ENCODE measurements at places on chromosomes 5 and 9.

- no peak for DNase-seq
Measured at GRCh38 chr5:92778261-92778660, 802.8 kb downstream of the NR2F1-AS1 start.

DNA sequence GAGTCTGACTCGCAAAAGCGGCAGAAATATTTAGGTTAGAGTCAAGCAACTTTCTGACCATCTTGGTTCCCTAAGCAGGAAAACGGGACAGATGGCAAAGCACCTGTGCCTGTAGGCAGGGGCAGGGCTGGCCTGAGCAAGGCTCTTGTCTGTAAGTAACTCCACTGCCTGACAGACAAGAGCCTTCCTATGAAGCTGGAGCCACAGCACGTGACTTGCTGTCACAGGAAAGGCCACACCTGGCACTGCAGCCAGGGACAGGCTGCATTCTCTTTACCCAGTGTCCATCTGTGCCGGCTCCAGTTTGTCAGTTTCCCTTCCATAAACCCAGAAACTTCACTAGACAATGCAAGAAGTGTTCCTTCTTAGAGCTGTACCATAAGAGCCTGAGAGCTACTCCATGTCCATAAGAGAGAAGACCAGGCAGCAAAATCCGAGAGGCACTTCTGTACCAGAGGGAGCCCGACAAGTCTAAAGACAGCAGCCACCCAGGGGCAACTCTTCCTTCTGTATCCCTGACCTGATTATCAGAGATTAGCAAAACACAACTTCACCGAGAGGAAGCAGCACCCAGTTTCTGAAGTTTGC is 78.1 kb downstream of the GPR21 start:
- no peak for DNase-seq

GRCh38 chr9:2157277-2158110 is 142.3 kb downstream of the SMARCA2 start:
- DNase-seq = peak; percentile 59

GRCh38 chr9:35771075-35771433 is 17.0 kb upstream of the MSMP start:
- no peak for DNase-seq

DNA sequence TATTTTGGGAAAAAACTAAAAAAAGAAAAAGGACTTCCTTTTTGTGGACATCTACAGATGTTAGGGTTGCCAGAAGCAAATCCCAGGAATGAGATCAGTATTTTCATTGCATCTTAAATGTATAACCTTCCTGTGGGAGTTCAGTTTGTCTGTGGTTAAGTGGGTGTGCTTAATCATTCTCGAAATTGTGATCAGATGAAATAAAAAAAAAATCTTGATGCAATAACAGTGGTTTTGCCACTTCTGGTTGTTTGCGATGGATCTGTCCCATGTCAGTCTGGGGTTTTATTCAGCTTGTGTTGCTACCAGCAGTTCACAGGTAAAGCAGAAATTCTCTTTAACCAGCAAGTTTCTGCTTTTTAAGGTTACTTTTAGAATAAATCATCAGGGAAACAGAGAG is 179.0 kb downstream of the MAN2A1 start:
- no peak for DNase-seq

DNA sequence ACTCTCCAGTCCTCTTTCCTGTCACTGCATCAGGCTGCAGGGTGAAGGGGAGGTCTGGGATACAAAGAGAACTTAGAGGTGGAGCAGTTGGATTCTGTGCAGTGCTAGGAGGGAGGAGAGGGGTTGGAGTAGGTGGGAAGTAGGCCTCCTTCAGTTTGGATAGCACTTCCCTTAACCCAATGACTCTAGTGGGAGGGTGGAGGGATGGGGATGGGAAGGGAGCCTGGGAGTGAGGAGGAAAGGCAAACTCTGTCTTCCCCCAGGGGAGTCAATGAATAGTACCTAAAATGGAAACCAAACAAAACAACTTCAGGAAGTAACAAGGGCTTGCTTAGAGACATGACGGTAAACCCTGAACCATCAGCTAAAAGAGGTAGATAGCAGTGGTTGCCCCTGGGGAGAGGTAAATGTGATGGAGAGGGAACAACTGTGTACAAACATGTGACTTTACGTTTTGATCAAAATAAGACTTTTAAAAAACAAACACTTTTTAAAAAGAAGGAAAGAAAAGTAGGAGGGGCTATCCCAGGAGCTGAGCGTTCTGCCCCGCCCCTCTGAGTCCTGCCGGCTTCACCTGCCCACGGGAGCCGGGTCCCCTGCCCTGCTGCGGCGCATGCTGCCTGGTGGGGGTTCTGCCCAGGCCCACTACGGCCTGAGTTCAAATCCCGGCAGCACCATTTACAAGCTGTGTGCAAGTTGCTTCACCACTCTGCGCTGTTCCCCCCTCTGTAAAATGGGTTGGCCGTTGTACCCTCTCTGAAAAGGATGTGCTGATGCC is 30.9 kb downstream of the GSN start:
- no peak for DNase-seq

GRCh38 chr9:137227054-137227852 is at the start of gene RNF224:
Gene RNF224 (plus strand): TSS chr9:137227502. CDS start chr9:137228336, 834 bp downstream.
- DNase-seq = peak; percentile 83

DNA sequence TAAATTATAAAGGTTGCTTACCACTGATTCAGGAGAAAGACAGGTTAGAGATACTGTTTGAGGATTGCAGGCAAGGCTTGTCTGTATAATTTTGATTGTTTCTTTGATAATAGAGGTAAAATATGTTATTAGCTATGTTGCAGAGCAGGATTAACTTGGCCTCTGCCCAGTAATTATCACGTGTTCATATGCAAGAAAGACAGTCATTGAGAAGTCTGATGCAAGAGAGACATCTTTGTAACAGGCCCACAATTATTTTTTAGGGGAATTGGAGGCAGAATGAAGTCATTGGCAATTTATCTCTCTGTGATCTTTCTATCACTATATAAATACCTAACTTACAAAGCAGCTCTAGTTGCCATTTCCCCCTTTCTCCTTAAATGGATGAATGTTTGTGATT is 46.0 kb downstream of the SLC44A1 start:
- no peak for DNase-seq

GRCh38 chr5:126633552-126633951 is 32.8 kb downstream of the PHAX start:
- DNase-seq = no peak

- DNase-seq = no peak
Measured at GRCh38 chr9:135304886-135305285, 174.7 kb upstream of the PPP1R26 start.

- no peak for DNase-seq
Measured at GRCh38 chr5:119445544-119445943, 6.8 kb upstream of the HSD17B4 start.

DNA sequence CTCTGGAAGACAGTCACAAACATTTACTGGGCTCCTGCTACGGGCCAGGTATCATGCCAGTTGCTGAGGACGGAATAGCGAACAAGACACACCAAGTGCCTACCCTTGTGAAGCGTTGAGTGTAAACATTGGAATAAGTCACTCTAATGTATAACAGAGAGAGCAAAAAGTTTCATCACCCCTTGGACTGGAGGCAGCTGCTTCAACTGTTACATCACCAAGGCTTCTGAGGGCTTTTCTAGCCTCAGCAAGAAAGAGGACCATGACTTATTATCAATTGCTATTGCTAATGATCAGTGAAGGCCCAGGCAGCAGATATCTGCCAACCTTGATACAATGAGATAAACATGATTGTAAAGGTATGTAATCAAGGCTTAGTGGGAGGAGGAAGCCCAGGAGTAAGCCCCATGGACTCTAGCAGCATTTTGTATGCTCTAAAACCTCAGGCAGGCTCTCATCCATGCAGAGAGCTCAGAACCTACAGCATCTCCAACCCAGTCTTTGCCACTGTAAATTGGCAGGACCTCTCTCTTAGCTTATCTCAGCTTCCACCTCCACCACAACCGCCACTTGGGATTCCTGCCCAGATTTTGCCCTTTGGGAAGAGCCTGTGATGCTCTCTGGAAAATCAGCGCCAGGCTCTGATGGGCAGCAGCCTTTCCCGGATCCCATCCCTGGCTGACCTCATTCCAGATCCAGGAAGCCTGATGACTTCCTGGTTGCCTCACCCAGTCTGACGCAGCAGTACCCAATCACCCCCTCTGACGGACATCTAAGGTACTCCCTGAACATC is 54.5 kb downstream of the ADAM19 start:
- DNase-seq = no peak

DNA sequence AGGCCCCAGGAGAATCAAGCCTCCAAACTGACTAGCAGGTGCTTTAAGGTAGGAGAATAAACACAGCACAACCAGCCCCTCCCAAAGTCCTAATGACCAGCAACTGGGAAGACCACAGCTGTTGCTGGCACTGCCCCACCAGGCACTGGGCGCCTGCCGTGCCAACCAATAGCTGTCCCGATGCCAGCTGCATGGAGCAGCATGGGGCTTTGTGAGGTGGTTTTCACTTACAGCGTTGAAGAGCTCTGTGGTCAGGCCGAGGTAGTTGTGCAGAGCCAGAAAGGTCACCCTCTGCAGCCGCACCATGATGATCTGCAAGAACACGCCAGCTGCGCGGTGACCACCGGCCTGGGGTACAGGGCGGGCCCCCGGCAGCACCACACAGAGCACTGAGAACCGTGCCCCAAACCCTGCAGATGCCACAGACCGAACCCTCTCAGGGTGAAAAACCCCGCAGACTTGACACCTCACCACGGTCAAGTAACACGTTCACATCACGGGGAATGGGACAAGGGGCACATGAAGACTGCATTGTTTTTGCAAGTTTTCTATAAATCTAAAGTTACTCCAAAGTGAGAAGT is 28.7 kb downstream of the PNPLA7 start:
- DNase-seq = no peak

GRCh38 chr9:87386490-87387025 is 111.1 kb upstream of the DAPK1 start:
- DNase-seq = no peak

DNA sequence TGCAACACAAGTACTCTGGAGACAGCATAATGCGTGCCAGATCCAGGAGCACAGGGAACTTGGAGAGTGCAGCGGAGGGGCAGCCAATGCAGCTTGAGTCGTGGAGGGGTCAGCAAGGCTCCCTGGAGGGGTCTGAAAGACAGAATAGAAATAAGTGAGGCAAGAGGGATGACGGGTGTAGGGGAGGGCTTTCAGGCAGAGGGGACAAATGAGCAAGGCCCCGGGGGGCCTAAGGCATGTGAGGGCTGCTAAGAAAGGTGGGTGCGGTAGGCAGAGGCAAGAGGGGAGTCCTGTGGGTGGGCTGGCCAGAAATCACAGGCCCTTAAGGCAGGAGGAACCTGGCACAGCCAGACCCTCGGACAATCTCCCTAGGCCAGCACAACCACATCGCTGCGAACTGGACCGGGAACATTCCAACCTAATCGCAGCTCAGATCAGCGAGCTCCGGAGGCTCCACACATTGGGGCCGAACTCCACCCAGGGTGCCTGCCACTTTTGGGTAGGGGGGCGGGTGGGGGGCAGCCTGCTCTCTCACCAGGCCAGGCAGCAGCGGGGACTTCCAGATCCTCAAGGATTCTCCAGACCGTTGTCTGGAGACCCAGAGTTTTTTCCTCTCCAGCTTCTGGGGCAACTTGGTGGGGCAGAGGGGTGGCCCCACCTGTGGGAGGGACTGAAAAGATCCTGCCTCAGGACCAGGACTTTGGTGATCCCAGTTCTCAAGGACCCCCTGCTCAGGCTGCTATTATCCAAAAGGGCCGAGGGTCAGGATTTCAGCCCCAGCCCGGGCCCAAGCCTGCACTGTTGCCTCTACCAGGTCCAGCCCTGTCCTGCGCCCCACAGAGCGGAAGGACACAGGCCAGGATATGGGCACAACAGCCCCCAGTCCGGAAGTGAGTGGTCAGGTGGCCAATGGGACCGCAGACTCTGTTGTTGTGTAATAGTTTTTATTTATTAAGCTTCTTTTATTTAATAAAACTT is 22.7 kb upstream of the CYSTM1 start:
- DNase-seq = no peak

GRCh38 chr9:214648-215493 is at the start of gene DOCK8:
Gene DOCK8 (plus strand): TSS chr9:214865. CDS start chr9:214977, 112 bp downstream.
- DNase-seq = peak; percentile 55

GRCh38 chr9:93225417-93225816 is 41.5 kb downstream of the WNK2 start:
- no peak for DNase-seq

GRCh38 chr5:40233268-40233667 is 446.4 kb upstream of the PTGER4 start:
- no peak for DNase-seq

- DNase-seq = peak; percentile 32
Measured at GRCh38 chr5:107672211-107673038, 1.7 kb upstream of the EFNA5 start.

DNA sequence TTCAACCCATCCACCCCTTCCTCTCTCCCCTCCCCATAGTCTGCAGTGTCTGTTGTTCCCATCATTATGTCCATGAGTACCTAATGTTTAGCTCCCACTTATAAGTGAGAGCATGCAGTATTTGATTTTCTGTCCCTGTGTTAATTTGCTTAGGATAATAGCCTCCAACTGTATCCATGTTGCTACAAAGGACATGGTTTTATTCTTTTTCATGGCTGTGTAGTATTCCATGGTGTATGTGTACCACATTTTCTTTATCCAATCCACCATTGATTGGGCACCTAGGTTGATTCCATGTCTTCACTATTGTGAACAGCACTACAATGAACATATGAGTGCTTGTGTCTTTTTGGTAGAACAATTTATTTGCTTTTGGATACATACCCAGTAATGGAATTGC is 187.1 kb downstream of the PCSK5 start:
- no peak for DNase-seq

DNA sequence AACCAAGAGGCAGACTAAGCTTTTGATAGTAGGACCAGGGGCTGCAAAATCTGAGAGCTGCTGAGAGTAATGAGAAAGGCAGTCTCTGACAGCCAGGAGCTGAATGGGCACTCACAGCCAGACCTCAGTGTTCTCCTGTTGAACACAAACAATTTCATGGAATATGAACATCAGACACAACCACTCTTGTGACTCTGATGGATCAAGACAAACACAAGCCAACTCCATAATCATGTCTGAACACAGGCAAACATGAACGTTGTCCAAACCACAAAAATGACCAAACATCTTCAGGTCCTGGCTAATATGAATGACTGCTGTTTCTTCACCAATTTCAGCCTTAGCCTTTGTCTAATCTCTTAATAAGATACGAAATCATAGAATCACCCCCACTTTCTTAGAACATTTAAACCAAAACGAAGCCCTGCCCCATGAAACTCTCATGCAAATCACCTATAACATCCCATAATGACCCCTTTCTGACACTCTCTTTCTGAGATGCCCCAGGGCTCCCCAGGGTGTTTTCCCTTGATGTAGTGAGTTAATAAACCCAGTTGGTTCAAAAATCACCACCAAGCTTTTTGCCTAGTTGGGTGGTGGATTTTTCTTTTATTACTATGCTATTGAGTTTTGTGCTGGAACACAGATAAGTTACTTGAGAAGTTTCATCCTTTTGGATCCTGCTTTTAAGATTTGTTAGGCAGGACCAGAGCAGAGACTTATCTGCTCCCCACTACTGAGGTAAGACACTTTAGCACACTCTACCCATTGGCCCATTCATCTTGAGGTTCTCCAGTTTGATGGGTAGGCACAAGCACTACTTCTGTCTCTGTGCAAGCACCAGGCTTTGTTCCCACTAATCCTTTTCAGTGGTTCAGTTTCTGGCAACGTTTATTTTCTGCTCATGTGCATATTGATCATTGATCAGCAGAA is 5.9 kb upstream of the ERAP2 start:
- DNase-seq = peak; percentile 22

GRCh38 chr9:68502279-68502678 is 38.4 kb downstream of the TMEM252 start:
- no peak for DNase-seq

GRCh38 chr5:178280631-178281030 is 48.0 kb upstream of the PHYKPL start:
- no peak for DNase-seq

GRCh38 chr9:132516911-132517310 is 65.5 kb upstream of the BARHL1 start:
- no peak for DNase-seq

GRCh38 chr9:119432428-119432827 is 63.2 kb upstream of the BRINP1 start:
- no peak for DNase-seq
